Glomerular endothelial cell (primary cell): ENCODE measurements at places on chromosomes 3 and 15. TPM values are rescaled to one million over a fixed set of nuclear protein-coding genes. Genes with fewer than 3 reads are reported as not detected.

Gene PTPN9
- 23.2 and 28.8 TPM in 2 replicates for total RNA-seq

Gene HESX1
- 0.58 and 1.0 TPM in 2 replicates for total RNA-seq

Gene RPUSD2
- total RNA-seq = 9.7 and 10.6 TPM in 2 replicates

Gene GOLGA6L6
- total RNA-seq = not detected in 2 replicates

Gene DPPA2
- not detected in 2 replicates for total RNA-seq

Gene PIGZ
- total RNA-seq = 10.6 and 10.9 TPM in 2 replicates

Gene THRB
- total RNA-seq = 0.06 and 1.6 TPM in 2 replicates

Gene PLD1
- total RNA-seq = 47.6 and 48.0 TPM in 2 replicates

Gene TRIM71
- total RNA-seq = 0.05 TPM in 1 of 2 replicates, not detected in the other

Gene UCN2
- 0.24 and 1.2 TPM in 2 replicates for total RNA-seq

Gene GMPPB
- 27.6 and 33.0 TPM in 2 replicates for total RNA-seq

Gene VEPH1
- total RNA-seq = 68.7 and 80.8 TPM in 2 replicates

Gene TMEM207
- not detected in 2 replicates for total RNA-seq

Gene PLCB2
- 3.0 and 5.1 TPM in 2 replicates for total RNA-seq

Gene HYAL1
- total RNA-seq = 0.73 and 1.2 TPM in 2 replicates

Gene CCDC80
- total RNA-seq = 7.6 and 16.2 TPM in 2 replicates

Gene PROK2
- not detected in 2 replicates for total RNA-seq

Gene CHRNA7
- total RNA-seq = 2.3 and 4.8 TPM in 2 replicates

Gene IDH3A
- 32.8 and 38.6 TPM in 2 replicates for total RNA-seq

Gene SPATA12
- total RNA-seq = 0.15 and 0.18 TPM in 2 replicates

Gene ZNF197
- 10.4 and 11.1 TPM in 2 replicates for total RNA-seq

Gene ZPLD1
- total RNA-seq = 0.10 TPM in 1 of 2 replicates, not detected in the other

Gene ZNF639
- 25.6 and 26.9 TPM in 2 replicates for total RNA-seq

Gene IGSF10
- total RNA-seq = under 0.01 and 0.18 TPM in 2 replicates

Gene TTLL13
- not detected in 2 replicates for total RNA-seq

Gene C2CD4B
- 94.0 and 176 TPM in 2 replicates for total RNA-seq

Gene SLC51B
- not detected in 2 replicates for total RNA-seq

Gene RASGRP1
- 0.10 and 0.12 TPM in 2 replicates for total RNA-seq

Gene GUCA1C
- not detected in 2 replicates for total RNA-seq

Gene RTP4
- 0.78 and 4.6 TPM in 2 replicates for total RNA-seq

Gene COL6A5
- total RNA-seq = 0.05 TPM in 1 of 2 replicates, not detected in the other

Gene MESD
- 20.7 and 21.0 TPM in 2 replicates for total RNA-seq

Gene UBE3A
- total RNA-seq = 27.0 and 42.6 TPM in 2 replicates

Gene PLA2G4E
- not detected in 2 replicates for total RNA-seq

Gene QARS1
- 246 and 266 TPM in 2 replicates for total RNA-seq

Gene PHLDB2
- 39.7 and 71.1 TPM in 2 replicates for total RNA-seq
